Left cardiac atrium (tissue), 4 donors: ENCODE measurements at places on chromosomes 2 and 18. TPM values are rescaled to one million over a fixed set of nuclear protein-coding genes. Genes with fewer than 3 reads are reported as not detected.

GRCh38 chr2:71465356-71465755, 12.0 kb downstream of the DYSF start:
- no peak for DNase-seq

DNA sequence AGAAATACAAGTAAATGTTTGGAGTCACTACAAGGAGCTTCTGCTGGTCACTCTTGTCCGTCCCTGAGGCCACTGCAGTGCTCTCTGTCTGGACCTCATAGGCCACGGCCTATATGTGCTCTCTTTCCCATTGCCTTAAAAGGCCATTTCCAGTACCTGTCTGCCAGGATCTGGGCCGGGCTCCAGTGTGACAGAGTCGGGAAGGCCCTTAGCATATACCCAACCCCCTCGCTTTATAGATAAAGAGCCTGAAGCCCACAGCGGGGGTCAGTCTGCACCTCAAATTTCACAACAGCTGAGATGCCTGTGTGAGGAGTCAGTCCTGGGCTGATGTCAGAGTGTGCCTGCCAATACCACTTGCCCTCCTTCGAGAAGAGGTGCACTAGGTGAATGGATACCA, 39.9 kb downstream of the ADD2 start:
- DNase-seq = no peak

DNA sequence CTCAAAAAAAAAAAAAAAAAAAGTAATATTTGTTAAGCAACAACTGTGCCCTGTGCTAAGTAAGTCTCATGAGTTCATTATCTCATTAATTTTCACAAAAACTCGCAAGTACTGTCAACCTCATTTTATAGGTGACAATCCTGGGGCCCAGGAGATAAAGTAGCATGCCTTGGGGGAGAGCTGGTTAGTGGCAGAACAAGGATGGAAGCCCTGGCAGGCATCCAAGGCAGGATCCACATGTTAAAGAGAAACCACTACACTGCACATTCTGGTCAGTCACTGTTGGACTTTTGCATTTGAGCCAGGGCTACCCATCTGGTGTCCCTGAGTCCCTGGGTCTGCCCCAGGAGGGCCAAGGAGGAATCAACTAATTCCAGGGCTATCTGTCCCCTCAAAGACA, 54.6 kb downstream of the ZFP36L2 start:
- peak; percentile 57 for DNase-seq

- DNase-seq = no peak
Measured at GRCh38 chr2:79453918-79454317, 58.9 kb upstream of the CTNNA2 start.

FN1 gene
- 245 TPM for total RNA-seq
